ENCODE measurements at places on chromosomes 16 and 17.

GRCh38 chr17:51289696-51290111 lies 29.4 kb downstream of the UTP18 start:
- DNase-seq, result no peak

DNA sequence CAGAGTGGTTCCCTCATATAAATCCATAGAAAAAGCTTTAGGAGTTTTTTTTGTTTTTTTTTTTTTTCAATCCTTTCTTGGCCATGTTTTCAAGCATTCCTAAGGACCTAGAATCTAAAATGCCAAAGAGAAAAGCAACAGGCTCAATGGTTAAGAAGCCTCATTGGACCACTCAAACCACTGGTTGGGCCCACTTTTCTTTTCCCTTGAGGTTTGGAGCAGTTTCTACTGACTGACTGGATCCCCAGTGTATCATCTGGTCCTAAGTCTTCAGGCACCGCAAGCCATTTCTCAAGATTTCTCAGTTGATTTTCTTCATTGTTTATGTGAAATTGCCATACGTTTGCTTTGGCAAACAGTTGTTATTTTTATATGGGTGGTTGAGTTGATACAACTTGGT lies 14.4 kb downstream of the METTL9 start:
- no peak for DNase-seq

DNA sequence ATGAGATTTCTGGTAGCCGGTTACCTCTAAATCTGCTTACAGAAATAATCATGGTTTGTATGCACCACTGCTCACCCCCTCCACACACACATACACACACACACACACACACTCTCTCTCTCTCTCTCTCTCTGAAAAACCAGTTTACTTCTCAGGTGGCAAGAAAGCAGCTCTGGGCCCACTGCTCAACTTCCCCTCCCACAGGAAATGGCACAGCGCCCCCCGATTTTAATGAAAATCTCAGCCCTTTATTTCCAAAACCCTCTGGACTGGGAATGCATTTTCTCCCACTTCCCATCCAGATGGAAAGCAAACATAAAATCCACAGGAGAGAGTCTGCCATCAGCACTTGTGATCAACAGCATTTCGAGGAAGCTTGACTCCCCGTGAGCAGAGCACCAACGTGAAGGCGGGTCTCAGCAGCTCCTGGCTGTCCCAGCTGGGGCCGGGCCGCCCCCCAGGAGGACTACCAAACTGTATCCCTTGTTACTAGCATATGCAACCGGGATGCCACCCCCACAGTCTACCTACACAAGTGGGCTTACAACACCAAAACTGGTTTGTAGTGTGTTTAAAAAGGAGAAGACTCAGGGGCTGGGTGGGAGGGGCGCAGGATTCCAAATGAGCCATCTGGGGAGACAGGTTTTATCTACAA lies 121.1 kb downstream of the SLC39A11 start:
- no peak for DNase-seq

DNA sequence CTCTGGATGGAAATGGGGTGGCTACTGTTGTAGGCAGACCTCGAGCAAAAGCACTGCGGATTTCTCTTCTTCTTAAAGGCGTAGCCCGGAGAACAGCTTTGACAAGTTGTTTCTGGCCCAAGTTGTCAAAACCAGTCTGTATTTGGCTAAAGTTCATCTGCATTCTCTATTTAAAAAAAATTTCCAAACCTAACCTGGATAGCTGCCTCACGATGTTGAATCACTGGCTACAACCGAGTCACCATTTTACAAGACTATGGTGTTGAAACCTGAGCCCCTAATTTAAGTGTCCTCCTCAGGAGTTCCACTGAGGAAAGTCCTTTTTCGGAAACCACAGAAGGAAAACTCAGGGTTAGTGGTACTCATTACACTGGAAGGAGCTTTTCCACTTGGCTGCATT lies 1.5 kb downstream of the SLC16A6 start:
- no peak for DNase-seq

DNA sequence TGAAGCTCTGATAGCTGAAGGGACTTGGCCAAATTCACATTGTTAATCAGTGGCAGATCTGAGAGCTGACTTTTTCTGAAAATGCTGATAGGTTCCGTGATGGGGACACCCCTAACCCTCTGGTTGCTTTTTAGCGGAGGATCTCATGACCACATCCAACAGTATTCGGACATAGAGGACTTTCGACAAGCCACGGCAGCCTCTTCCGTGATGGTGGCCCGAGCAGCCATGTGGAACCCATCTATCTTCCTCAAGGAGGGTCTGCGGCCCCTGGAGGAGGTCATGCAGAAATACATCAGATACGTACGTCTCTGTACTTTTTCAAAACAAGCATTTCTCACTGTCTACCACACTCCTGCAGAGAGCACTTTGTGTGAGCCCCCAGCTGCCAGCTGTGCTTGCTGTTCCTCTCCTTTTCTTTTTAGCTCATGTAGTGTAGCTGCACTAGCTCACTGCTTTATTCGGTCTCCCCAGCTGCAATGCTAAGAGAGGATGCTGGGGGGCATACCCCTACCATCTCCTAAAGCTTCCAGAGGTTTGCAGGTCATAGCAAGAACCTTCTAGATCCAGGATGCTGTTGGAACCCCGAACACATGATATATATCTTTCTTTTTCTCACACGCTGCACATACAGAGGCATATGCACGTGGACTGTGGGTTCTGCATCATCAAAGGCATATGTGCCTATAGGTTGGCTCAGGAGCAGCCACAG lies 14.2 kb upstream of the NFATC3 start:
- no peak for DNase-seq

- no peak for DNase-seq
Observed at GRCh38 chr17:82325286-82326180, 8.0 kb downstream of the SECTM1 start.

DNA sequence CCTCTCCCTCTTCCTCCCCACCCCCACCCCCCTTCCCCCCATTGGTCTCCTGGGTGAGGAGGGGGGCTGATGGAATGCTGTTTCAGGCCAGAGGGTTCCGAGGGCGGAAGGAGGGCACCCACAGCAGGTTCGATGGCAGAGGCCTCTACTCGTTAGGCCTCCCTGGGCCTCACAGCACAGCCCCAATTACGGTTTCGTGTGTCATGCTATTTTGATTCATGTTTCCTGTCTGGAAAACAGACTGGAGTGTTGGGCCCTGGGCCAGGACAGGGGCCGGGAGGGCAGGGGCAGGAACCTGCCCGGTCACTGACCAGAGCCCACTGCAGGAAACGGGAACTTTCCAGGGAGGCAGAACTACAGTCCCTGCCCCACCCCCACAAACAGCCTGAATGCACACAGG lies 138.2 kb downstream of the C16orf95 start:
- no peak for DNase-seq

GRCh38 chr16:80803339-80804055 lies 901 bp downstream of the CDYL2 start:
- DNase-seq, result peak; percentile 25

- DNase-seq, result no peak
Observed at GRCh38 chr16:85357924-85358505, 245.7 kb upstream of the CIBAR2 start.

GRCh38 chr16:66592814-66593213 lies 11.7 kb upstream of the CMTM3 start:
- no peak for DNase-seq

- DNase-seq, result no peak
Observed at GRCh38 chr17:4839965-4840892, 7.1 kb downstream of the MINK1 start.

- no peak for DNase-seq
Observed at GRCh38 chr17:15998031-15998562, 1.4 kb downstream of the ZSWIM7 start.

DNA sequence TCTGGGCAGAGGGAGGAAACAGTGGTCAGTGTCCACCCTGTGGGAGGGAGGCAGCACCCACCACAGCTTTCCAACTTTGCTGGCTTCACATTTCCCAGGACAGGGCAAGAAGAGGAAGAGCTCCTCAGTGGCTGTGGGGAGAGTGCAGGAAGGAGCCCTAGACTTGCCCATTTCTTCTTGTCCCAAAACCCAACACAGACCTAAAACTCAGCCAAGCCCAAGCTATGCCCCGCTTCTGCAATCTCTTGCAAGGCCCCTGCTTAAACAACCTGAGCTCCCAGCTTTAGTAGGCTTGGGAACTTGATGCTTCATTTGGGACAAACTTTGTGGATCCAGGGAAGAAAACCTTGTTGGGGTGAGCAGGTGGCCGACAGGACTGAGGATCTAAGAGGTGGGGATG lies 173.8 kb downstream of the LGALS9B start:
- DNase-seq, result no peak

GRCh38 chr16:54466233-54466632 lies 179.6 kb upstream of the IRX3 start:
- DNase-seq, result no peak

GRCh38 chr17:39611401-39612112 lies 3.8 kb upstream of the NEUROD2 start:
- no peak for DNase-seq

- no peak for DNase-seq
Observed at GRCh38 chr16:85562093-85562786, 50.9 kb upstream of the GSE1 start.

DNA sequence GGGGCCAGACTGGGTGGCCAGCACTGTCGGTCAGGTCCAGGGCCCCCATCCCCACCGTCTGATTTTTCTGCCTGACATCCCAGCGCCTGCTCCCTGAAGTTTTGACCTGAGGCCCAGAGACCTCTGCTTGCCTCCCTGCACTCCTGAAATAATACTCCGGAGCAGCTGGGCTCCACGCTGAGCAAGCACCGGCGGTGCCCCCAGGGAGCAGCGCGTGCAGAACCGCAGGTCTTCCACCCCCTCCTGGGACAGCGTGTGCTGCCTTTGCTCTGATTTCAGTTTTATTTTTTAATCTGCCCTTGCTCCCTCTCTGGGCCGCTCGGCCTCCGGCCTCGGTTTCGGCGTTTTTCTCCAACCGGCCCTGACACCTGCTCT lies 132.4 kb upstream of the GSE1 start:
- DNase-seq, result no peak

DNA sequence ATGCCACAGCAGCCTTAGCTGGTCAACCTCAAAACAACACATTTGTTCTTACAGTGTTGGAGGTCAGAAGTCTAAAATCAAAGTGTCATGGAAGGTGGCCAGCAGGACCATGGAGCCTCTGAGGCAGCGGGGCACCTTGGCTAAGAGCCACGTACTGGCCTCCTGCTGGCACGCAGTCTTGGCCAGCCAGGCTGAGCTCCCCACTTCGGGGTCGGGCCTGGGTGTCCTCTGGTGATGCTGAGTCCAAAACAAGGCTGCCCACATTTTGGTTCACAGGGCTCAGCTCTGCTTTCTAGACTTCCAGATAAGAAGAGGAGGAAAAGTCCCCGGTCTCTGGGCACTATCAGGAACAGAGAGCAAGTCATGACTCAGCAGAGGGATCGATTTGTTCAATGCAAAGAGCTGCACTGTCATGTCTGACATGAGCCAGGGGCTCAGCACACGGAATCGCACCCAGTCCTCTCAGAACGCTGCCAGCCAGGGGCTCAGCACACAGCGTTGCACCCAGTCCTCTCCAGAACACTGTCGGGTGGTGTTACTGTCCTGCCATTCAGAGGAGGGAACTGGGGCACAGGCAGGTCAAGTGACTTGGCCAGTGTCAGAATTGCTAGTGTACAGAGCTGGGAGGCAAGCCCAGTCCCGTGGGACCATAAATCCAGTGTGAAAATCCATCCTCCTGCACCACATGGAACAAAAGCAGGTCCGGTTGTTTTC lies 2.5 kb downstream of the LGALS9 start:
- DNase-seq, result no peak

DNA sequence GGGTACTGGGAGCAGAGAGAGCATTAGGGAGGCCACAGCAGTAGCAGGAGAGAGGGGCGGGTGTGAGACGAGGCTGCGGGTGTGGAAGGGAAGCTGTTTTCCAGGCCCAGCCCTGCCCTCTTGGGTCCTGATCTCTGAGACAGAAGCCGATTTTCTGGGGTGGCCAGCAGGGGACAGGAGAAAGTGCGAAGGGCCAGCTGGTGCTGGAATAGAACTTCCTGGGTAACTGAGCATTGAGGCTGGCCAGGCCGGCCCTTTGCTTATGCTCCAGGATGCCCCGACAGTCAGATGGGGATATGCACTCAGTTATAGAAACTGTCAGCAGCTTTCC lies 804 bp downstream of the BTBD17 start:
- DNase-seq, result no peak
